Hematopoietic multipotent progenitor cell treated with erythropoietin and hydrocortisone succinate and interleukin-3 and kit ligand, for 6 days (in vitro differentiated cells): ENCODE measurements at places on chromosomes 2 and 18.

- DNase-seq = no peak
These were observed 142.8 kb upstream of the LMAN1 start for GRCh38 chr18:59501920-59502273.

DNA sequence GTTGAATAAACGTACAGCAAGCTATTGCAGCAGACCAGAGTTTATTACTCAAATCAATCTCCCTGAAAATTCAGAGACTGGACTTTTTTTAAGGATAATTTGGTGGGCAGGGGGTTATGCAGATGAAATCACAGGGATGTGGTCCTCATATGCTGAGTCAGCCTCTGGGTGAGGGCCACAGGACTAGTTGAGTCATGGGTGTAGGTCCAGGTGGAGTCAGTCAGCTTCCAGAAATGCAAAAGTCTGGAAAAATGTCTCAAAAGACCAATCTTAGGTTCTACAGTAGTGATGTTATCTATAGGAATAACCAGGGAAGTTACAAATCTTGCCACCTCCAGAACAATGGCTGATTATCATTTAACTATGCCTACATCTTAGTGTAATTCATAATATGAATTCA lies 51.1 kb downstream of the ARHGEF33 start:
- no peak for DNase-seq

- no peak for DNase-seq
These were observed 136.8 kb downstream of the ASB1 start for GRCh38 chr2:238563551-238563950.

- DNase-seq = no peak
These were observed 350.4 kb downstream of the EN1 start for GRCh38 chr2:118496870-118497611.
